Colonic mucosa (tissue), 4 donors: ENCODE measurements at places on chromosomes 4 and X. TPM values are rescaled to one million over a fixed set of nuclear protein-coding genes. Genes with fewer than 3 reads are reported as not detected.

Gene TCEAL7
- 0.82 TPM for total RNA-seq

Gene DUSP21
- not detected for total RNA-seq

Gene RAB9B
- total RNA-seq: 1.2 TPM

Gene NDNF
- total RNA-seq: 8.9 TPM

Gene DMRTC1
- 0.27 TPM for total RNA-seq

Gene KLHL4
- 0.15 TPM for total RNA-seq

Gene TCEAL9
- total RNA-seq: 23.9 TPM

Gene PDGFRA
- 32.5 TPM for total RNA-seq

Gene OPRPN
- total RNA-seq: not detected

Gene ACE2
- 38.7 TPM for total RNA-seq

Gene ITGB1BP2
- 2.5 TPM for total RNA-seq

GRCh38 chr4:2804449-2804972 is 11.6 kb downstream of the SH3BP2 start:
- no peaks in the 10 kb centered on the region for H3K36me3 ChIP-seq
- no peak for DNase-seq
- H3K27me3 ChIP-seq: no peaks in the 10 kb centered on the region
- H3K4me1 ChIP-seq: peaks cover 53% of the 10 kb centered on the region
- no peak overlapping the region for H3K27ac ChIP-seq

- H3K36me3 ChIP-seq: no peaks in the 10 kb centered on the region
- H3K27ac ChIP-seq: no peak overlapping the region
- H3K27me3 ChIP-seq: no peaks in the 10 kb centered on the region
- DNase-seq: peak; percentile 83
- no peaks in the 10 kb centered on the region for H3K4me1 ChIP-seq
These were observed 41.7 kb downstream of the BCORL1 start for GRCh38 chrX:130024127-130024526.

DNA sequence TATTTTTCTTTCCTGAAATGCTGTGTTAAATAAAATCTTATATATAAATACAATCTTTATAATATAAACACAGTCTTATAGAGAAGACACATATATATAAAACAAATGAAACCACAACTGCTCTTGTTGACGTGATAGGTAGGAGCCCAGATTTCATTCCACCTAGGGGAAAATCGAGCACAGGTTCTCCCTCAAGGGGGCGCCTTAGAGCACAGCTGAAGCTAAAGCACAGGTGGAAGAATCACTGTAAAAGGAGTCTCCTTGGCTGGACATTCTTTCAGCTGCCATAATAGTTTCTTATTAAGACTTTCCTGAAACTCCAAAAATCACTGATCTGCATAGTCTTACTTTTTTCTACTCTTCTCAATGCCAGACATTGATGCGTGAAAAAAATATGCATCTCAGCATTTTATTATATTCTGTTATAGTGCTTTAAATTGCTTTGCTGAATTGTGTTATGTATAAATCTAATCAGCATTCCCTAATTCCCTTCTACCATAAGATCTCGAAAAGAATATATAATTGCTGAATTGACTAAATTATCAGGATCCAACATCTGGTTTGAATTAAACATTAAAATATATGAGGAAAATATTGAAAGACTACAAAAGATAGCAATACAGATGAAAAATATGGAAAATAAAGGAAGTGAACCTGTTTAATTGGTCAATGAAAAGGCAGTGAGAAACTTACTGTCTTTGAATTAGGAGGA is 25.5 kb upstream of the RXFP1 start:
- no peak overlapping the region for H3K27ac ChIP-seq
- H3K36me3 ChIP-seq: no peaks in the 10 kb centered on the region
- H3K4me3 ChIP-seq: no peak overlapping the region

- no peak overlapping the region for H3K4me3 ChIP-seq
- peak; percentile 81 for DNase-seq
- no peak overlapping the region for H3K27ac ChIP-seq
- H3K36me3 ChIP-seq: no peaks in the 10 kb centered on the region
- peaks cover 4% of the 10 kb centered on the region for H3K4me1 ChIP-seq
These were observed 3.5 kb downstream of the AP1AR start for GRCh38 chr4:112234952-112235609.

GRCh38 chrX:38649674-38650647 is 88.6 kb downstream of the TSPAN7 start:
- no peaks in the 10 kb centered on the region for H3K27me3 ChIP-seq
- H3K4me1 ChIP-seq: no peaks in the 10 kb centered on the region
- no peak overlapping the region for H3K4me3 ChIP-seq
- no peak overlapping the region for H3K27ac ChIP-seq

DNA sequence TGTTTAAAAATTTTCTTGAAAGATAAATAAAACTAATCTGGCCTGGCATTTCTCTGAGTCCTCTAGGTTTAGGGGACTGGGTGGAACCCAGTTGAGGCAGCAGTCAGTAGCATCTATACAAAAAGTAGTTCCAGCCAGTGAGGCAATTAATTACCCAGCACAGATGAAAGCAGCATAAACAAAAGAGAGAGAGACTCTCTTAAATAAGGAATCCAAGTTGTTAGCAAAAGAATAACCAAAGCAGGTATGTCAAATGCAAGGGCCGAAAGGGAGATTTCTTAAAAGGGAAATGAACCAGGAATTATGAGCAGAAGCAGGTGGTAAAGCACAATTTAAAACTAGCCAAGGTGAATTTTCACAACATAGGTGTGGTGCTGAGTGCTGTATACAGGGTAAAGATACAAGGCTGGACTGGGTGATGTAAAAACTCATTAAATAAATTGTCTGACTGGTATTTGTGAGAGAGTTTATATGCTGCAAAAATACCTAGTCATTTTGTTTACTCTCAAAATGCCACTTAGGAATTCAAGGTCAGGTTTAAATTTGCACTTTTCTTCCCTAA is 94.6 kb upstream of the GALNT7 start:
- H3K36me3 ChIP-seq: no peaks in the 10 kb centered on the region
- no peaks in the 10 kb centered on the region for H3K4me1 ChIP-seq
- H3K4me3 ChIP-seq: no peak overlapping the region
- DNase-seq: no peak
- no peaks in the 10 kb centered on the region for H3K27me3 ChIP-seq

GRCh38 chr4:21835712-21836111 is 112.9 kb downstream of the KCNIP4 start:
- H3K27me3 ChIP-seq: no peaks in the 10 kb centered on the region
- no peak for DNase-seq
- H3K4me3 ChIP-seq: no peak overlapping the region
- no peaks in the 10 kb centered on the region for H3K4me1 ChIP-seq

- H3K27ac ChIP-seq: no peak overlapping the region
- H3K27me3 ChIP-seq: no peaks in the 10 kb centered on the region
- no peaks in the 10 kb centered on the region for H3K4me1 ChIP-seq
- no peak overlapping the region for H3K4me3 ChIP-seq
- no peaks in the 10 kb centered on the region for H3K36me3 ChIP-seq
These were observed 128.0 kb downstream of the FRAS1 start for GRCh38 chr4:78185117-78185516.

DNA sequence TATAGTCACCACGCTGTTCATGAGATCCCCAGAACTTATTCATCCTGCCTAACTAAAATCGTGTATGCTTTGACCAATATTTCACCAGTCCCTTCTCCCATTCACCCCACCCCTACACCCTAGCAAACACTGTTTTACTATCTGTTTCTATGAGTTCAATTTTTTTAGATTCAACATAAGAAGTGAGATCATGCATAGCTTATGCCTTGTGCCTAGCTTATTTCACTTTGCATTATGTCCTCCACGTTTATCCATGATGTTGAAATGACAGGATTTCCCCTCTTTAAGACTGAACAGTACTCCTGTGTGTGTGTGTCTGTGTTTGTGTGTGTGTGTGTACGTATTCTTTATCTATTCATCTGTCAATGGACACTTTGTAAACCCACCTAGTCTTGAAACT is 16.8 kb downstream of the ANXA5 start:
- H3K36me3 ChIP-seq: no peaks in the 10 kb centered on the region
- no peak overlapping the region for H3K27ac ChIP-seq
- DNase-seq: no peak
- H3K4me3 ChIP-seq: no peak overlapping the region
- no peaks in the 10 kb centered on the region for H3K27me3 ChIP-seq
- no peaks in the 10 kb centered on the region for H3K4me1 ChIP-seq

GRCh38 chr4:164716901-164717300 is 37.0 kb upstream of the SMIM31 start:
- no peak overlapping the region for H3K4me3 ChIP-seq
- H3K4me1 ChIP-seq: no peaks in the 10 kb centered on the region
- H3K36me3 ChIP-seq: no peaks in the 10 kb centered on the region
- DNase-seq: no peak

DNA sequence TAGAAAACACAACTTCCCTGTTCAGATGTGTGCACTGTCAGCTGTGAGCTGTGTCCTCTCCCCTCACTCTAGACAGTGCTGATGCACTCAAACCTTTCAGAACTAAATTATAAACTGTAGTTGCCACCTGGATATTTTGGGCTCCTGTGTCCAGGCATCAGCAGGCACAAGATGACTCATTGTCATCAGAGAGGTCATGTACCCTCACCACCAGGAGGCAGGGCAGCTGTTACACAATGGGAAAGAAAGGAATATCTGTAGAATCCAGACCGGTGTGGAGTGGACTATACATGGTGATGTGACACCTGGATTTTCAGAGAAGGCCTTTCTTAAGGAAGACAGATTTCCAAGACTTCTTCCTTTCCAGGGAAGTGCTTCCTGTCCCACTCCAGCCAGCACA is 854.4 kb upstream of the AGA start:
- H3K36me3 ChIP-seq: no peaks in the 10 kb centered on the region
- H3K27ac ChIP-seq: no peak overlapping the region
- H3K4me1 ChIP-seq: no peaks in the 10 kb centered on the region
- H3K4me3 ChIP-seq: no peak overlapping the region

GRCh38 chr4:122212880-122213279 is 60.7 kb downstream of the BLTP1 start:
- no peaks in the 10 kb centered on the region for H3K36me3 ChIP-seq
- no peak overlapping the region for H3K4me3 ChIP-seq
- no peaks in the 10 kb centered on the region for H3K27me3 ChIP-seq
- no peak overlapping the region for H3K27ac ChIP-seq
- DNase-seq: no peak

DNA sequence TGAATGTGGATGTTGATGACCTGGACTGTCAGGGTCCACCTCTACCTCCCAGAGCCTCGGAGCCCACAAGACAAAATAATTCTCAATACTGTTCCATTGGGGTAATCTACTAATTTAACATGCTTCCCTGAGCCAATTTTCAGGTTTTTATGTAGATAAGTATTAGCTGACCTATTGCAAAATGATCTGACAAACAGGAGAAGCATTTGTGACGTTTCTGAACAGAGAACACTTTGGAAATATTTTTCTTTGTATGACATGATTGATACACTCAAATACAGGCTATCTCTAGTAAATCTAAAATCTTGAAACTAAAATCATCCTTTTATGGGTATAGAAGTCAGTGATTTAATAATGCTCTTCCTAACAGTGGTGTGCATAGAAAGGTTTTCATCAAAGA is 716.6 kb downstream of the KLHL13 start:
- H3K4me3 ChIP-seq: no peak overlapping the region
- H3K4me1 ChIP-seq: no peaks in the 10 kb centered on the region
- no peaks in the 10 kb centered on the region for H3K27me3 ChIP-seq
- no peak overlapping the region for H3K27ac ChIP-seq
- H3K36me3 ChIP-seq: no peaks in the 10 kb centered on the region

DNA sequence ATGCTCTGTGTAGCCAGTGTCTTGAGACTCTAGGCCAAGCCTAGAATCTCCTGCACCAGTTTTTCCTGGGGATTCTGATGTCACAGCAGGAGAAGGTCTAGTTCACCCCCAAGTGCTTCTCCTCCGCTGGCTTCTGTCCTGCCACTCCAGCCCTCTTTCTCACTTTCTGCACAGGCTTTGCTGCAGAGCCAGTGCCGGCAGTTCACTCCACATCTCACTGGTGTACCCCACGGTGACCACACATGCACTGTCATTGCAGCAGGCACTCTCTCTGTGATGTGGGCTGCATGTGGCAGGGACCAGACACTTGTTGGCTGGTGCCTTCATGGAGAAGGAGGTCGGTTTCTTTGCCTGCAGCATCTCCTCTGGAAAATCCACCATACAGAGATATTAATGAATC is 643.8 kb upstream of the GALNTL6 start:
- no peak overlapping the region for H3K4me3 ChIP-seq
- no peaks in the 10 kb centered on the region for H3K36me3 ChIP-seq
- DNase-seq: no peak
- H3K27ac ChIP-seq: no peak overlapping the region

DNA sequence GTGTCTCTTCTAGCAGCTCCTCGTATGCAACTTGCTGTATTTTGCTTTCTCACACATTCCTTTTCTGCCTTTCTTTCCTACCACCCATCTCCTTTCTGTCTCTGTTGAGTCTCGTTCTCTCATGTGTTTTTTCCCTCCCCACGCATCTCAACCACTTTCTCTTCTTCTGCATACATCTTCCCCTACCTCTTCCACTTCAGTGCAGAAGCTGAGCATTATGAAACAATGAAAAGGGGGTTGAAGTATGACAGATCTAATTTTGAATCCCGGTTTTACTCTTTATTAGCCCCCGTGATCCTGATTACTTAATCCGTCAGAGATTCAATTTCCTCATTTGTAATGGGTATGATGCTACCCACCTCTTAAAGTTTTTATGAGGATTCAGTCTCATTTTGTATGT is 7.3 kb downstream of the FAM241A start:
- no peaks in the 10 kb centered on the region for H3K27me3 ChIP-seq
- no peak overlapping the region for H3K27ac ChIP-seq
- H3K4me3 ChIP-seq: no peak overlapping the region
- no peaks in the 10 kb centered on the region for H3K4me1 ChIP-seq
- H3K36me3 ChIP-seq: no peaks in the 10 kb centered on the region
- no peak for DNase-seq

- no peaks in the 10 kb centered on the region for H3K4me1 ChIP-seq
- H3K36me3 ChIP-seq: no peaks in the 10 kb centered on the region
- no peak overlapping the region for H3K4me3 ChIP-seq
These were observed 15.4 kb downstream of the SNX12 start for GRCh38 chrX:71052721-71053120.

DNA sequence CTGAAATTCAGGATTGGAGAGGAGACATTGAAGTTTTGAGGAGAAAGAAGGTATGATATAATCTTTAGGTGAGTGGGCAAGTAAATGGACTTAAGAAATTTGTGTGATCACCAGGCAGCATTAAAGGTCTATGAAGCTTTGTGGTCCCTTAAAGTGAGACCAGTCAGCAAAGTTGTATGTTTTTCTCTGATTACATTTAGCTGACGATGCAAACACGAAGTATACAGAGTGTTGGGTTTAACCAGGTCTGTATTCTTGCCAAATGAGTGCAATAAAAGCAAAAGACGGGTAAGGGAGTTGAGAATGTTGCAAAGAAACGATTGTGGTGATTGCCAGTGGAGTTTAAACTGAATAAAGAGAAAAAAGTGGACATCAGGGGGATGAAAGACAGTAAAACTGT is 11.6 kb upstream of the YIPF6 start:
- no peaks in the 10 kb centered on the region for H3K4me1 ChIP-seq
- no peaks in the 10 kb centered on the region for H3K27me3 ChIP-seq

GRCh38 chr4:76953956-76954355 is 4.4 kb downstream of the SEPTIN11 start:
- H3K4me1 ChIP-seq: no peaks in the 10 kb centered on the region
- H3K27ac ChIP-seq: no peak overlapping the region
- DNase-seq: no peak
- no peaks in the 10 kb centered on the region for H3K27me3 ChIP-seq

- H3K36me3 ChIP-seq: no peaks in the 10 kb centered on the region
- no peaks in the 10 kb centered on the region for H3K4me1 ChIP-seq
- H3K27ac ChIP-seq: no peak within 1 kb of the TSS
- H3K27me3 ChIP-seq: peaks cover 20% of the 10 kb centered on the region
- no peak for DNase-seq
- no peak within 1 kb of the TSS for H3K4me3 ChIP-seq
These were observed at the start of gene DLG3 for GRCh38 chrX:70444326-70444945. TSS of gene DLG3 (plus strand) at chrX:70444835. CDS start at chrX:70445202, 367 bp downstream.

- H3K4me1 ChIP-seq: no peaks in the 10 kb centered on the region
- no peak overlapping the region for H3K27ac ChIP-seq
- H3K4me3 ChIP-seq: no peak overlapping the region
- no peaks in the 10 kb centered on the region for H3K36me3 ChIP-seq
These were observed 26.6 kb upstream of the IRF2 start for GRCh38 chr4:184500748-184501589.
